Stimulated activated CD8-positive, alpha-beta memory T cell treated with anti-CD3 and anti-CD28 coated beads, Interleukin-7, amount 100 ng/mL, for 1 hour (primary cell): ENCODE measurements at places on chromosomes 5 and 9.

- no peak for DNase-seq
Measured at GRCh38 chr9:18023332-18023731, 444.5 kb downstream of the SH3GL2 start.

GRCh38 chr5:148343046-148343407 is 7.7 kb downstream of the SPINK9 start:
- DNase-seq = no peak

GRCh38 chr5:76819851-76820525 is 1.2 kb downstream of the F2RL1 start:
- DNase-seq = no peak

- DNase-seq = no peak
Measured at GRCh38 chr5:99900302-99900852, 634.8 kb upstream of the FAM174A start.
